ENCODE measurements at places on chromosomes 3 and 15. TPM values are rescaled to one million over a fixed set of nuclear protein-coding genes. Genes with fewer than 3 reads are reported as not detected.

GPR27 gene
- total RNA-seq = 0.63 TPM

IL20RB gene
- total RNA-seq = not detected

KBTBD13 gene
- total RNA-seq = not detected

WWTR1 gene
- total RNA-seq = 120 TPM

ITGA11 gene
- 1,161 TPM for total RNA-seq

TRH gene
- not detected for total RNA-seq

SGO1 gene
- total RNA-seq = 2.7 TPM

SKOR1 gene
- total RNA-seq = 0.42 TPM

UBAP1L gene
- 5.4 TPM for total RNA-seq

WDR93 gene
- total RNA-seq = not detected

CASR gene
- total RNA-seq = not detected

BTBD1 gene
- 53.2 TPM for total RNA-seq

TRPC1 gene
- total RNA-seq = 16.6 TPM

GOLGA8J gene
- total RNA-seq = not detected

AMOTL2 gene
- 195 TPM for total RNA-seq

ASB14 gene
- total RNA-seq = not detected

FBXW12 gene
- not detected for total RNA-seq

TMC3 gene
- not detected for total RNA-seq

SCAANT1 gene
- total RNA-seq = not detected

GLT8D1 gene
- 97.4 TPM for total RNA-seq

SPINK8 gene
- not detected for total RNA-seq

MGLL gene
- total RNA-seq = 102 TPM

ZNF502 gene
- not detected for total RNA-seq

WNT7A gene
- not detected for total RNA-seq

XIRP1 gene
- total RNA-seq = not detected

TM6SF1 gene
- total RNA-seq = 5.9 TPM

FBLN2 gene
- total RNA-seq = 251 TPM

PRSS50 gene
- total RNA-seq = not detected

OCA2 gene
- 1.2 TPM for total RNA-seq

RTF1 gene
- 47.5 TPM for total RNA-seq

MBNL1 gene
- 166 TPM for total RNA-seq

ADPRH gene
- total RNA-seq = 2.2 TPM

TNNC1 gene
- total RNA-seq = 0.60 TPM

KLF15 gene
- 5.7 TPM for total RNA-seq

SUSD5 gene
- total RNA-seq = 25.5 TPM

IGDCC3 gene
- 0.48 TPM for total RNA-seq

CYP8B1 gene
- total RNA-seq = not detected

TMEM45A gene
- total RNA-seq = 29.1 TPM

HYAL1 gene
- 0.60 TPM for total RNA-seq

UCN2 gene
- 0.81 TPM for total RNA-seq

GREM1 gene
- 294 TPM for total RNA-seq

AQR gene
- 27.4 TPM for total RNA-seq

EIF4G1 gene
- total RNA-seq = 385 TPM

ZDHHC23 gene
- total RNA-seq = 0.18 TPM

LDHAL6B gene
- not detected for total RNA-seq

TRPM1 gene
- not detected for total RNA-seq

CCDC9B gene
- 21.6 TPM for total RNA-seq

U2SURP gene
- total RNA-seq = 88.8 TPM
